Brain pericyte (primary cell): ENCODE measurements at places on chromosomes 7 and 10.

DNA sequence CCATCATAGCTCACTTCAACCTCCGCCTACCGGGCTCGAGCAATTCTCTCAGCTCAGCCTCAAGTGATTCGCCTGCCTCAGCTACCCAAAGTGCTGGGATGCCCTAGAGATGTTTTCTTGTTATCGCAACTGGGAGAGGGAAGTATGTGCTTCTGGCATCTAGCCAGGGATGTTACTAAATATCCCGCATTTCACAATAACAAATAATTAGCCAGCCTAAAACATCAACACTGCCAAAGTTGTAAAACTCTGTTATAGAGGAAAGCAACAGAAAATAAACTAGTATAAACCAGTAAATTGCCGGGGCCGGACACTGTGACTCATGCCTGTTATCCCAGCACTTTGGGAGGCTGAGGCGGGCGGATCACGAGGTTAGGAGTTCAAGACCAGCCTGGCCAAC is 7.2 kb downstream of the INA start:
- no peak for DNase-seq

DNA sequence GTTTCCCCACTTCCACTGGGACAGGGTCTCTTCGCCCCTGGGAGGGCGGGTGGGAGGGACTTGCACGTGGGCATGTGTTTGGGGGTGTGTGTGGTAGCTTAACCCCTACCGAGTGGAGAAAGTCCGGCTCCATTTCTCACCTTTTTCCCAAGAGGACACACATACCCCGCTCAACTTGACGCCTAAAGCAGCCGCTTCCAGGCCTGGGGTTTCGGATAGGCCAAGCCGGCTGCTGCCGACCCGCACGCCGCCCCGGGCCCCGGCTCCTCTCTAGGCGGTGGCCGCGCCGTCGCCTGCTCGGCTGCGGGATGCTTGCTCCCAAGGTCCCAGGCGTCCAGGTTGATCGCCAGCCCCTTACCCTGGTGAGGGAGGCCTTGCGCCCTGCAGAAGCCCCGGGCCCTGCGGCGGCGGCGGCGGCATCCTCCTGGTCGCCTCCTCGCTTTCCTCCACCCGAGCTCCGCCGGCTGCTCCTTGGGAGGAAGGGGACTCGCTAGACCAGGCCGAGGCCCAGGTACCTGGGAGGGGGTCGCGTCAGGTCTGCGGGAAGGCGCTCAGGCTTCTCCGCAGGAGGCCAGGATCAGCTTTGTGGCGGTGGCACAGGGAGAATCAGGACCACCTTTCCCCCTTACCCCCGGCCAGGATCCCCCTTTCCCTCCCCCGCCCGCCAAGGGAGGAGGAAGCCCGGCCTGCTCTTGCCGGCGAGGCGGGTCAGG is 3.2 kb upstream of the GATA3 start:
- DNase-seq, result no peak

- DNase-seq, result no peak
Measured at GRCh38 chr10:77635402-77636227, 2.0 kb downstream of the KCNMA1 start.

- no peak for DNase-seq
Measured at GRCh38 chr10:8498881-8499280, 444.4 kb downstream of the GATA3 start.

DNA sequence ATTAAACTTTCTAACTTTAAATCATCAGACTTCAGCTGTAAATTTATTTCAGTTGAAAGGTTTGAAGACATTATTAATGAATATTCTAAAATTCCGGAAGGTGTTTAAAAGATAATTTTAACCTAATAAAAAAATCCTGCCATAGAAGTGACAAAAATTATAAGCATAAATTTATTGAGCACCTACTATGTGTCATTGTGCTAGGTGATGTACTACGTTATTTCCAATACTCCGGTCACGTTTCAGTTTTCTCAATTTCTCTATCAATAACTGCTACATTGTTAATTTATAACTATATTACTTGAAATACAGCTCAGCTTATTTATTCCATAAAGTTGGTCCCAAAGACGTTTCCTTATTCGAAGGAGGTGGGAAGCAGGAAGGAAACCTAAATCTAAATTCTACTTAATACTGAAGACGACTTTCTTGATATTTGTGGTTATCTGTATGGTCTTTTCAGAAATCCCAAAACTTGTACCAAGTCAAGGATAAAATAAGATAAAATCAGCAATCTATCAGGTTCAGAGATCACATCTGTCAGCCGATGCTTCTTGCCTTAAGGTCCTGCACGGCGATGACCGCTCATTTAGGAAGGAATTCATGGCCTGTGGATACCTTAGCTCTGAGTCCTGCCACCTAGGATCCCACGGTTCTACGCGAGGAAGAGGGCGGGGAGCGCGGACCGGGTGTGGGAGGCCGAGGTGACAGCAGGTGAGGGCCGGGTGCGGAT is 1.2 kb upstream of the ZEB1 start:
- DNase-seq, result no peak

- no peak for DNase-seq
Measured at GRCh38 chr7:19648791-19649190, 60.0 kb downstream of the POLR1F start.

- DNase-seq, result no peak
Measured at GRCh38 chr10:12844811-12845483, 156.6 kb downstream of the CCDC3 start.

DNA sequence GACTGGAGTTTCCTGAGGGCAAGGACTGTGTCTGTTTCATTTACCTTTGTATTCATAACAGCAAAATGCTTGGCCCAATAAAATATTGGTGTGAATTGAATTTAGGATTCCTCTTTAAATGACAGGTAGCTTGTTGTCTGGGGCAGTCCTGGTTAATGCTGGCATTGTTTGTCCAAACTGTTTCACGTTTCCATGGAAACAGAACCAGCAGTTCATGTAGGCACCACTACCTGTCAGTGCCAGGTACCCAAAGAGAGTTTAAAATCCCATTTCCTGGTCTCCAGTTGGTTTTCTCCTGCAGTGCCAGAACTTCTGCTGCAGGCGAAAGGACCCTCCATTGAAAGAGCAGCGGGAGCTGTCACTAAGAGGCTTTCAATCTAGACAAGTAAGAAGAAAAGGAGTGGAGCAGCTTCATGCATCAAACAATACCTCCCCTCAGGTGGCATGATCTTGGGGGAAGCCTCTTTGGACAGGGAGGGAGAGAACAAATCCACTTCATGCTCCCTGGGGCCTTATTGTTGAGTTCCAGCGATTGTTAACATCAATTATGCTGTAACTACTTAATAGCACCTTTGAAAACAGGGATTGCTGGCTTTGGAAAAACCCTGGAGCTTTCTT is 109.6 kb downstream of the KIF20B start:
- no peak for DNase-seq

DNA sequence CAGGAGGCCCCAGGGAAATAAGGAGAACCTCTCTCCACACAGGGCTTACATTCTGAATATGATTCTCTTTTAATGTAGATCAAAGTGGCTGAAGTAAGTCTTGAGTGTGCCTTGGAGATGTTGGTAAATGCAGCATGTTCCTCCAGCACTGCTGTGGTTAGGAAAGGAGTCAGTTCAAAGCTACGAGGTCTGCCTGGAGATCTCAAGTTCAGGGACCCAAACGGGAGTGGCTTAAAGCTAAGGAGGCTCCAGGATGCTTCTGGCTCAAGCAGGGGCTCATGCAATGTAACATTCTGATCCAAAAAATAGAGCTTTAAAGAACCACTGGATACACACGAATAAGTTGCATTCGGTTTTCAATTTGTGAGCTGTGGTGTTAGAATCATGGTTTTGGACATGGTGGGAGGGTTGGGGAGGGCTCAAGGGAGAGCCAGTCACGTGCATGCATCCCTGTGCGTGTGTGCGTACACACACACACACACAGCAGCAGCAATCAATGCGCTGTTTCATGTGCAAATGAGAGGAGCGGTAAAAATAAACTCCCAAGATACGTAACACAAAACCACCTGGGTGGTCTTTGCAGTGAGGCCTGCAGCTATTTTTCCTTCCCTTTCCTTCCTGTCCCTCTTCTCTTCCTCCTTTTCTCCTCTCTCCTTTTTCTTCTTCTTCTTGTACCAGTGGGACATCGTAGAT is 70.5 kb downstream of the AOAH start:
- no peak for DNase-seq

DNA sequence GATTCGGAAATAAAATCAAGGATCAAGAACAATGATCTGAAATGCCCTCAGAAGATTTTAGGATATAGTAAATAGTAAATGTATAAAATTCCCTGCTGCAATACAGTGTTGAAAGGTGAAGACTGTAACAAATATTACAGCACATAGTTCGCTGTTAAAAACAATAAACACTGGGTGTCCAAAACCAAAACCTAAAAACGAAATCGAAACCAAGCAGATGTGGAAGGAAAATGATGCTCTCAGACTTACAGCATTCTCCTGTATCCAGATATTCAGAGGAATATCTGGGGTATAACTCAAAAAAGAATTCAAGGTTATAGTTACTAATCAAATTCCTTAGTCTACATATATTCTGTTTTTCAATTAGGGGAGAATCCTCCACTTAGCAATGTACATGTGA is 708.1 kb upstream of the PCDH15 start:
- no peak for DNase-seq

GRCh38 chr7:134710854-134711624 is 64.4 kb downstream of the BPGM start:
- DNase-seq, result no peak

GRCh38 chr10:14017467-14017866 is 313.3 kb downstream of the FRMD4A start:
- DNase-seq, result no peak

DNA sequence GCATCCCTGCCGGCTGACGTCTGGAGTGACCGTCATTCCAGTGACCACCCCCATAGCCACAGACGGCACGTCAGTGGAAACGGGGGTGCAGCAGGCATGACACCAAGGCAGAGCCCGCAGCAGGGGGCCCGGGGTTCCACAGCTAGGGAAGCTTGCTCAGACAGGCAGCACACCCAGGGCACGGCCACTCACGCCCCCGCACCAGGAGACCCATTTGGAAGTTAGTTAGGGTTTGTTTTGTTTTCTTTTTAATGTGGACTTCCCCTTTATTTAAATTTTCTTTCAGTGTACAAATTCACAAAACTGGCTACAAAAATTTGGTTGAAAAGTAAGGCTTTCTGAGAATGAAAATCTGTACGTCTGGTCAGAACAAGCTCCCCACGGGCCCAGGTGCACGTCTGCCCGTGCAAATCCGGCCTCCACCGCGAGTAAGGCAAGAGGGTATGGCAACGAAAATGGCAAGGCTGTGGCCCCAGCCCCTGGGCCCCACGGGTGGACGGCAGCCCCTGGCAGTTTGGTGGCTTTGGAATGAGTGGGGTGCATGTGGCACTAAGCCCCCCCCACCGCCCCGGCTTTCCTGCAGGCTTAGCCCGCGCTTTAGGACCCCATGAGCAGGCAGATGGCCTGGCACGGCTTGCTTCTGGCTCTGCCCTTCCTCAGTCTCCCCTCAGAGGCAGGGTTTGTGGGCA is 124.2 kb downstream of the FAM53B start:
- no peak for DNase-seq

- no peak for DNase-seq
Measured at GRCh38 chr7:144049491-144049890, 743 bp downstream of the OR2A5 start.

DNA sequence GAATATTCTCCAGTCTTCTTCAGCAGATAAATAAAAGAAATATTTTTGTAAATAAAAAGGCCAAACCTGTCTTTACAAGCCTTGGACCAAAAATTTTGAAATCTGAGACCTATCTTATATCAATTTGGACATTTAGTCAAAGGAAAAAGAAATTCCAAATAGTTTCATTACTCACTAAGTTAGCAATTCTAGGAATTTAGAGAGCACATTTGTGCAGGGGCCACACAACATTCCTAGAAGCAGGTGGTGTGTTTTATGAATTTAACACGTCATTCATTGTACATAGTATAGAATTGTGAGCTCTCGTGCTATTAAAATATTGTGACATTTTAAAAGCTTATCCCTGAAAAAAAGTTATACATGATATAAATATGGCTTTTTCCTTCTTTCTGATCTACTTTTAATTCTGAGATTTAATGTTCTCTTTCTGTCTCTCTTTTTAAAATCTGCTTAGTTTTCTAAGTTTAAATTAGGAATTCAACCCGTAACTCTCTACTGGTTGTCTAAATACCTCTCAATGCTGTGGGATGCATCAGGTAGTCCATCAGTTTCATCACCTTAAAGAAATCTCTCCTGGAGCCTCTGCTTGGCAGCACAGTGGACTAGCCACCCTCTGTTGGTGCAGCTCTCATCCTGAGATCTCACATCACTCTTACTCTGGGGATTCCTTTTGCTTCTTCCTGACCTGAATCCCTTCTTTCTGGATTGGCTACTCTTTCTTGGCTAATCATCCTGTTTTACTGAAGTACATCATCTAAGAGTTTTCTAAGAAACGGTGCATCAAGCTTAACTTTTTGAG is 124.5 kb downstream of the SEMA3E start:
- DNase-seq, result no peak

DNA sequence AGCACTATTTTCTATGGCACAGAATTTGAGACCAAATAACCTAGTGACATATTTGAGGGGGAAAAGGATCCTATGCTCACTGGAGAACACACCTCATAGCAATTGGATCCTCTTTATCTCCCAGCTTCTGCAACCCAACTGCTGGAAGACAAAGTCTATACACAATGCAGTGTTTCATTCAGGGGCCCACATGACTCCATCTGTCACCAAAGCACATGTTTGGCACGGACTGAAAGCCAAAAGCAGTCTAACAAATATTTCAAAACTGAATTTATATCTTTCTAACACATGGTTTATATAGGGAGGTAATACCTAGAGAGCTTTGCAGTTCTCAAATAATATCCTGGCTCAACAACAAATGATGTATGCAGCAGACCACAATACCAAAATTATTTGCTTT is 39.2 kb downstream of the ADAM12 start:
- no peak for DNase-seq

DNA sequence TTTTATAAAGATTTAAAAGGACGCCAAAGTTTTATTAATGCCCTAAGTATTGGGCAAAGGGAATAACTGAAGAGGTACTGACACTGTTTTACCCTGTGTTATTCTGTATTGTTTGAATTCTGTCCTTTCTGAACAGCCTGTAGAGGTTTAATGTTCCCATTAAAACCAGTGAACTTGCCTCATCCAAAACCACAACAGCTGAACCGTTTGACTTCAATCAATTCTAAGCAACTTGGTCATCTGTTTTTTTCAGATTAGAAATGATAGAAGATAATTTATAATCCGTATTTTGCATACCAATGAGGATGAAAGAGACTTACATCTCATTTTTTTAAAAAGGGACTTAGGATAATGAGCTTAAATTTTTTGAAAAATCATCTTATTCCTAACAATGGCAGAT is 40.4 kb downstream of the HACD1 start:
- no peak for DNase-seq

GRCh38 chr7:106521541-106521940 is 139.4 kb downstream of the CCDC71L start:
- DNase-seq, result no peak

GRCh38 chr10:101397140-101397539 is 43.2 kb downstream of the BTRC start:
- DNase-seq, result no peak

- no peak for DNase-seq
Measured at GRCh38 chr7:50653126-50653864, 88.1 kb upstream of the DDC start.

GRCh38 chr7:22895828-22896165 is 73.1 kb upstream of the TOMM7 start:
- no peak for DNase-seq
